ENCODE measurements at places on chromosomes 13 and 19.

DNA sequence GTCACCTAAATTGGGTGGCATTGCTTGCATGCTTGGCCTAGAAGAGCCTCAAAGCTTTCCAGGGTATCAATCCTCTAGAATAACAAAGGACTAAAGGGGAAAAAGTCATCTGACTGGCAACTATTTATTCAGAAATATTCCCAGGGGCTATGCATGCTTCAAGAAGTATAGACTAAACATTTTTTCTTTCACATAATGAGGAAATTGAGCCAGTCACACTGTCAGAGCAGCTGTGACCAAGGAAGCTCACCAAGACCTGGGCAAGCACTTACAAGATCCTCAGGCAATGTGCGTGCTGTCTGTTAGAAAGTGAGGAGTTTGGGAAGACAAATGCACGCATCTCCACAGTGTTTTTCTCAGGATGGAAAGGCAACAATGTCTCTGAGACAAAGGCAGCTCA is 747.2 kb downstream of the DIAPH3 start:
- DNase-seq: no peak

GRCh38 chr13:92734068-92734467 is 492.5 kb upstream of the GPC6 start:
- DNase-seq: no peak

- DNase-seq: no peak
Measured at GRCh38 chr19:35757231-35757748, 461 bp upstream of the HSPB6 start.

DNA sequence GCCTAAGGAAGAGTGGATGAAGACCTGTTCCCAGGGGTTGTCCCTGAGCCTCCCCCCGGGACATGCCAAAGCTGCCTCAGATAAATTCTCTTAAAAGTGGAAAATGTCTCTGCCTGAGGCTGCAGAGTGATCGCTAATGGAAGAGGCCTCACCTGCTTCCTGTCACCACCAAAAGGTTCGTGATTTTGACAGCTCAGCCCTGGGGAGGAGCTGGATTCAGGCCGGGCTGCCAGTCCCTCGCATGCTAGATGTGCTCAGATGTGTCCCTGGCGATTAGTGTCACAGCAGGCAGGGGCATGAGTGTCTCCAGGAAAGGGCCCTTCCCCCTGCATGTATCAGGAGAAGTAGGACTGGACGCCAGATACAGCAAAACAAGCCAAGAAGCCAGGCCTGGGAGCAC is 626.5 kb downstream of the UQCRFS1 start:
- DNase-seq: no peak

- DNase-seq: no peak
Measured at GRCh38 chr19:49555600-49556411, 24.6 kb downstream of the NOSIP start.

- DNase-seq: no peak
Measured at GRCh38 chr13:99766641-99767045, 204.9 kb downstream of the ZIC5 start.

GRCh38 chr13:112732679-112733078 is 42.8 kb downstream of the ATP11A start:
- no peak for DNase-seq

DNA sequence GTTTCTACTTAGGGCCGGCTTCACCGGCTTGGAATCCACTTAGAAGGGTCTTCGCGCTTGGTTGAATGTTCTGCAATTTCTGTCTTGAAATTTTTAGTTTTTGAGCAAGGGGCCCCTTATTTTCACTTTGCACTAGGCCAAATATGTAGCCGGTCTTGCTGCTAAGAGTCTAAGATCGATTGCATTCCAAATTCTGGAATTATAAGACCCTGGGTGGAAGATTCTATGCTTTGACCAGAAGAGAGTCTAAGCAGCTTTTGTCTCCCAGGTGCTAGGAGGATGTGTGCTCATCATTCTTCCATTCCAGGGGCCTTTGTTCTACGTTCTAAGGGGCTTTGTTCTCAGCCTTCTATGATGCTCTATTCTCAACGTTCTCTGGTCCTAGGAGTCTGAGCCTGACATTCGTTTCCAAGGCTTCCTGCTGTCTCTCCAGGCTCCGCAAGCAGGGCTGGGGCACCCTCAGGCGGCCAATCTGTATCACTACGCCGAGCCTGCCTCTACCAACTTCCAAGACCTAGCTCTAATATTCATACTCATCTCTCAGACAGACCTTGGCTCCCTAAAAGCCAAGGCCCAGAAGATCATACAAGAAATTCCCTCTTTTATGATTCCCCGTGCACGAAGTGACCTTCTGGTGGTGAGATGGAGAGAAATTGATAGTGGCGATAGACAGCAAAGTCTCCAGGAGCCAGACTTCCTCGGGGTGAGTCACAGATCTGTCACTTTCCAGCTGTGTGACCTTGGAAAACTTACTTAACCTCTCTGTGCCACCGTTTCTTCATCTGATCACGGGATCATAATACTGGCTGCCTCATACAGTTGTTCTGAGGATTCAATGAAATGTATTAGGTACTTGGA is 982 bp upstream of the DACT3 start:
- DNase-seq: peak; percentile 92

DNA sequence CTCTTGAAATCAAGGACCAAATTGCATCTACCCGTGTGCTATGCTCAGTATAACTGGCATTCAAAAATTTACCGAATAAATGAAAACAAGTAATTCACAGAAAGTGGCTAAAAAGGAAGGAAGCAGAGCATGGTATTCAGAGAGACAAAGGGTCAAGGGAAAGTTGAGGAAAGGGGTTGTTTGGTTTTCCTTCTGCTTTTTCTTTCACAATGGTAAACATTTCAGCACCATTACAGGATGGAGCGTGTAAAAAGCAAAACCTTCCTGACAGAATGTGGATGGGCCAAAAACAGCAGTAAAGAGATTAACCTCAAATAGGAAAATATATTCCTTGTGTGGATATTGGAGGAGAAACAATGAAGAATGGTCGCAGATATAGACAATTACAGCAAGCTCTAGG is 14.8 kb downstream of the DIAPH3 start:
- no peak for DNase-seq

GRCh38 chr13:99956473-99957349 is 14.9 kb downstream of the ZIC5 start:
- no peak for DNase-seq

- DNase-seq: no peak
Measured at GRCh38 chr13:80669112-80669511, 328.2 kb upstream of the SPRY2 start.

DNA sequence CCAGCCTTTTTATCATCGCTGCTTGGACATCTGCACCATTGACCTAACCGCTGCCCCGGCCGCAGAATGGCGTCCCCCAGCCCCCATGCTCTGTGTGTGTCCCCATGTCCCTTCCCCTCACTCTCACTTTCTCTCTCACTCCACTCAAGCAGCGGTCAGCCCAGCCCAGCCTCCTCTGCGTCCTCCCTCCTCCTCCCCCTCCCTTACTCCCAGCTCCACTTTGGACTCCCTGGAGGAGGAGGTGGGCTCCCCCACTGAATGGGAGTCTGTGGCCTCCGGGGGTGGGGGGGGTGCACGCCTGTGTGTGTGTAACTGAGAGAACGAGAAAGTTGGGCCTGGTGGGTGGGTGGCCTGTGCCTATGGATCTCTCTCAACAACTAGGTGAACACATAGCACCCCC is 2.2 kb downstream of the MAP2K7 start:
- DNase-seq: no peak

- DNase-seq: no peak
Measured at GRCh38 chr13:42393573-42394360, 121.8 kb downstream of the AKAP11 start.

DNA sequence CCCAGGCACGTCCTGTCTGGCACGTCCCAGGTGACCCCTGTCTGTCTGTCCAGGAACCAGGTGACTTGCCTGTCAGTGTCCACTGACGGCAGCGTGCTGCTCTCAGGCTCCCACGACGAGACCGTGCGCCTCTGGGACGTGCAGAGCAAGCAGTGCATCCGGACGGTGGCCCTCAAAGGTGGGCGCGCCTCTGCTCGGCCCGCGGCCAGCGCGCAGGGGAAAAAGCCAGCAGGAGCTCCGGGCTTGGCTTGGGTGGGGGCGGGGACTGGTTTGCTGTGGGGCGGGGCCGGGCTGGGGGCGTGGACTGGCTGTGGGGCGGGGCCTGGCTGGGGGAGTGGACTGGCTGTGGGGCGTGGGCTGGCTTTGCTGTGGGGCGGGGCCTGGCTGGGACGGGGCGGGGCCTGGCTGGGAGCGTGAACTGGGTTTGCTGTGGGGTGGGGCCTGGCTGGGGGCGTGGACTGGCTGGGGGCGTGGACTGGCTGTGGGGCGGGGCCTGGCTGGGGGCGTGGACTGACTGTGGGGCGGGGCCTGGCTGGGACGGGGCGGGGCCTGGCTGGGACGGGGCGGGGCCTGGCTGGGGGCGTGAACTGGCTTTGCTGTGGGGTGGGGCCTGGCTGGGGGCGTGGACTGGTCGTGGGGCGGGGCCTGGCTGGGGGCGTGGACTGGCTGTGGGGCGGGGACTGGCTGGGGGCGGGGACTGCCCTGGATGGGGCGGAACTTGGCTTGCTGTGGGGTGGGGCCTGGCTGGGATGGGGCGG is 7.2 kb downstream of the WDR18 start:
- DNase-seq: no peak

DNA sequence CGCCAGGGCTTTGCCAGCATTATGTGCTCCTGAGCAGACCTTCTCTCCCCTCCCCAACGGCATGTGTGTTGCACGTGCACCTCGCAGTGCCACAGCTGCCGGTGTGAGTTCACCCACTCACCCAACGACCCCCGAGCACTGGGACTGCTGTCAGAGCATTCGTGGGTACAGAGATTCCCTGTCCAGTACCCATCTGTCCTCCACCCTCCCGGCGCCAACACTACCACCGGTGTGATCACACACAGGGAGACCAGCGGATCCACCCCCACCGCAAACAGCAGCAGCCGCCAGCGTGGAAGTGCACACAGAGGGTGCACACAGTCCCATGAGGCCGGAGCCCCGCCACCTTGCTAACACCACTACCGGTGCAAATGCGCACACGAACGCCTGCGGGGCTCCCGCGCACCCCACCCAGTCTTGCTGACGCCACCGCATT is 15.9 kb downstream of the LILRA1 start:
- DNase-seq: no peak

GRCh38 chr13:110653271-110653670 is 37.9 kb downstream of the NAXD start:
- no peak for DNase-seq

DNA sequence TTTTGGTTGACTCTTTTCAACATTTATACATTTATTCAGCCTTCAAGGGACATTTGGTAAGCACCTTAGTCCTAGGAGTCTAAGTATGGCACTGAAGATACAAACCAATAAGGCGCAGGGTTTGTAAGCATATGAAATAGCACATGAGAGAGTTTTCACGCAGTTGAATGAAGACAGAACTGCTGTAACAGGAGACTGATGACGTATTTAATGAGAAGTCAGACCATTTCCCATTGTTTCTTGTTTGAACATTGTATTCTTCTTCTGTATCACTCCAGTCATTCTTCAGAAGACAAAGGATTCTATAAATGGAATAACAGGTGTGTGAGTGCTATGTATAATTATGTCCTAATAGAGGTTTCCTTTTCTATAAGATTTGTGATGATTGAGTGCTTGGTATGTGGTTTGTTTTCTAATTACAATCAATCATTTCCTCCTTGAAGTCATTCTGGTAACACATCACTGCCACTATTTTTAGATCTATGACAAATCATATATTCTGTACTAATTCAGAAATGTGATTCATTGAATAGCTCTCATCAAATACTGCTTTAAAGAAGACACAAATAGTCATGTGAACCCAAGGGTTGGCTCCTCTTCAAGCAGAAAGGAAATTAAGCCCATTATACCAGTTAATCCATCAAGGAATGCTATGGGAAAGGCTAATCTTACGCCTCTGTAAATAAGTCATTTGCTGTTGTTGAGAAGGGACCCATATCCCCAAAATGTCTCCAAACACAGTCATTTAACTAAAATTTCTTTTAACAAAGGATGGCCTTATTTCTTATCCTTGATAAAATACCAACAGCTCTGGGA is 222.8 kb upstream of the NBEA start:
- no peak for DNase-seq

GRCh38 chr13:45367358-45367757 is 26.4 kb upstream of the TPT1 start:
- DNase-seq: no peak

DNA sequence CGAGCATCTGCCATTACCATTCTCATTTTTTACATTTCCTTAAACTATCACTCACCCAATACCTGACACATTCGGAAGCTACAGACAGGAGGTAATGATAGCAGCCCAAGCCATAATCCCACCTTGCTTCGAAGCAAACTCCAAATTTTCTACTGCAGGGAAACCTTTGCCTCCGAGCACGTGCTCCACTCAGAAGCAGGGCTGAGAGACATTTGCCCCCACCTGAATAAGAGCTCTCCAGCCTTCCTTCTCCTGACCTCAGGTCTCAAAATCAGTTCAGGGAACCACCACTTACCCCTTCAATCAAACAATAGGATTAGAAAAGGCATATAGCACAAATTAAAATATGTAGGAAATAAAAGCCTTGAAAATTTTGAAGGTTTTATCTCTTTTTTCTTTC is 2.3 kb upstream of the DACH1 start:
- no peak for DNase-seq

GRCh38 chr19:958967-959855 is 24.9 kb upstream of the WDR18 start:
- peak; percentile 41 for DNase-seq

- DNase-seq: no peak
Measured at GRCh38 chr19:19594381-19594780, 24.1 kb downstream of the PBX4 start.

DNA sequence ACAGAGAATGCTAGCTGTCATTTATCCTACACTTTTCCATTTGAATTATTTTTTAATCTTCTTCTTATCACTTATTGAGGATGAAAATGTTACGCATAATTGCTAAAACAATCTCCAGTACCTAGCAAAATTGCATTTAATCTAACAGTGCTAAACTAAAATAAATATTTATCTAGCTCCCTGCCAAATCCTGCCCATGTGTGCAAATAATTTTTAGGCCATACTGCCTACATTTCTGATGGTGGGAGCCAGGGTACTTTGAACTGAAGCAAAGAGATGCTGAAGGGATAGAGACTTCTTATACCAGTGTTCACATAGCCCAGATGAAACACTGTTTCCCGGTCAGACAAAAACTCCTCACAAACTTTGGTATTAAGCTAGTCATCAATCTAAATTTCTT is 1268.7 kb upstream of the PCDH20 start:
- DNase-seq: no peak

- no peak for DNase-seq
Measured at GRCh38 chr13:93942016-93942415, 537.5 kb downstream of the DCT start.

- no peak for DNase-seq
Measured at GRCh38 chr13:90420683-90421082, 926.8 kb upstream of the MIR17HG start.

- no peak for DNase-seq
Measured at GRCh38 chr19:29546583-29547190, 20.9 kb downstream of the VSTM2B start.

All from nucleus accumbens (tissue), 56 donors.